LNCaP clone FGC (cell line): ENCODE measurements at places on chromosomes 7 and 10.

- DNase-seq: no peak
Observed at GRCh38 chr10:97406064-97406463, 4.9 kb upstream of the RRP12 start.

- DNase-seq: no peak
Observed at GRCh38 chr7:98868450-98868849, 1.4 kb downstream of the TMEM130 start.

- no peak for DNase-seq
Observed at GRCh38 chr10:97144297-97144696, 41.5 kb downstream of the SLIT1 start.

GRCh38 chr7:151829707-151830106 is 47.2 kb downstream of the PRKAG2 start:
- no peak for DNase-seq

DNA sequence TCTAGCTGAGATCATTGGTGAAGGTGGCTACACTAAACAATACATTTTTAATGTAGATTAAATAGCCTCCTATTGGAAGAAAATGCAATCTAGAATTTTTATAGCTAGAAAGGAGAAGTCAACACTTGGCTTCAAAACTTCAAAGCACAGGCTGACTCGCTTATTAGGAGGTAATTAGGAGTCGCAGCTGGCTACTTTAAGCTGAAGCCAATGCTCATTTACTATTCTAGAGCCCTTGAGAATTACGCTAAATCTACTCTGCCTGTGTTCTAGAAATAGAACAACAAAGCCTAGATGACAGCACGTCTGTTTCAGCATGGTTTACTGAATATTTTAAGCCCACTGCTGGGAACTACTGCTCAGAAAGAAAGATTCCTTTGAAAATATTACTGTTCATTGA is 101.6 kb upstream of the EEPD1 start:
- DNase-seq: no peak

GRCh38 chr10:77422491-77423338 is 214.9 kb downstream of the KCNMA1 start:
- no peak for DNase-seq

DNA sequence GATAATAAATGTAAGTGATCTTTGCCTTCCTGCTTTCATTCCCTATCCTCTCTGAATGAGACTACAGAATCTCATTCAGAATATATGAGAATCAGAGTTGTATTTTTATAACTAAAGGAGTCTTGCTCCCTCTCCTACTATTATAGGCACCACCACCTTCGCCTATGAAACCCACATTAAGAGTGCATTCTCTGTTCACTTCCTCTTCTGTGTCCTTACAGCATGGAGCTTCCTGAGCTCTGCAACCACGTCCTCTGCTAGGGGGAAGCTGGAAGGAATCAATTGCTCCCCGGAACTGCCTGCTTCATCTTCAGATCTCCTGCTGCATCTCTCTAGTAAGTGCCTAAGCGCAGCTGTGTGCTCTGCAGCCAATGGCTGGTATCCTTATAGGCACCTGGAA is 820.7 kb downstream of the GRID1 start:
- no peak for DNase-seq

- DNase-seq: no peak
Observed at GRCh38 chr10:11813855-11814567, 9.1 kb upstream of the PROSER2 start.

DNA sequence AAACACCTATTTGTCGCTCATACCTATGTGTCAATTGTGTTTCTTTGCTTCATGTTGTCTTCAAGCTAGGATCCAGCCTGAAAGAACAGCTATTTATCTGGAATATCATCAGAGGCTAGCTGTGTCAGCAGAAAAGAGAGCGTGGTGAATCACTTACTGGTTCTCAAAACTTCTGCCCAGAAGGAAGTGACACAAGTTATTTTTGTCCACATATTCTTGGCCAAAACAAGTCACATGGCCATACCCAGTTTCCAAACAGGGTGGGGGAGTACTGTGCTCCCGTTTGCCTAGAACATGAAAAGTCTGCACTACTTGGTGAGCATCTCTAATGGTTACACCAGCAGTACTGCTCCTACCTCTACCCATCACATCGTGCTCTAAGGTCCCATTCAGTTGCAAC is 160.9 kb upstream of the CSTF2T start:
- DNase-seq: no peak

DNA sequence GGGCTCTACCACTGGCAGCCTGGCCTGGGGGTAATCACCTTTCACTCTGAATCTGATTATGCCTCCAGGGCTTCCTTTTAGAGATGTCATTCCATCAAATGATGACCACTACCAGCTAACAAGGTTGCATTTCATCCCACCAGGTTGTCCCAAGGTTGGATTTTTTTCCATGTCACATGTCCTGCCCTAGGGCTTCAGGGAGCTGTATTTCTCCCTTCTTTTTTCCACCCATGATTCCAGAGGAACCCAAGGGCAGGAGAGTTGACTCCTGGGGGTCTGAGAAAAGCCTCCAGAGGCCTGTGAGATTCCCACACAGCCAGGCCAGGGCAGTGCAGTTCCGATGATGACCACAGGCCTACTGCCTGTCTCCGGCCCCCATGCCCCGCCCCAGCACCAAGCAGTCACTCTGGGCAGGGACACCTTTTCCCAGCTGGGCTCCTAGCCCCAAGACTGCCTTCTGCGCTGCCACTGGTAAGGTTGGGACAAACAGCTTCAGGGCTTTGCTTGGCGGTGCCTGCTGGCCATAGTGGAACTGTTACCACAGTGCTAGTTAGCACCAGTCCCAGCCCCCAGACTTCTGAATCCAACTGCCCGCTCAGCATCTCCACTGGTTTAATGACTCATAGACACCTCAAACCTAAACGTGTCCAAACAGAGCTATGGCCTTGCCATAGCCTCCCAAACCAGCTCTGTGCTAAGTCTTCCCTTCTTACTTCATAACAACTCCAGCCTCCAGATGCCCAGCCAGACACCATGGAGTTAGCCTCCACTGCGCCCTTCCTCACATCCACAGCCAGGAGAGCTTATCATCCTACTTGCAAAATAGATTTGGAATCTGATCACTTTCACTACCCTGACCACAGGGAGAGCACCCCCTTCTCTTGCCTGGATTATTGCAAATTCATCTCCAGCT is 133.7 kb downstream of the ARHGAP22 start:
- no peak for DNase-seq

DNA sequence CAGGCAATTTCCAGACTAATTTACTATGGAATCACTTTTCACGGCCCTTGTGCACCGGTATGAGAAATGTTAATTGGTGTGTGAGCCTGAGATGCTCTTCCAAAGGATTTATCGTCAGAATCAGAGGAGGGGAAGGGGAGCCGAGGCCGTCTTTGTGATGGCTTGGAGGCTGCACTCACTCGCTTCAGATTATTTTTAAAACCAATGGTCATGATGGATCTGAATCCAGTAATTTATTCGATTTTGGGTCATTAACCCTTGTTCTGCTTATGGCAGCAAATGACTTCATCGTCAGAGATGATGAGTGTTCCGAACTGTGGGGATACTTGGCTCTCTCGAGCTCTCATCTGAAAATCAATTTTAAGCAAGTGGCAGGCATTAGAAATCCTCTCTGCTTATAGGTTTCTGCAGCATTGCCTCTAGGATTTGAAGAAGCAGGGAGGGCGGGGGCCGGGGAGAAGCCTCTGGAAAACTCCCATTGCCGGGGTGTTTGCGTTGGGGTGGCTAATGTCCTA is 576.3 kb downstream of the LRMDA start:
- no peak for DNase-seq

DNA sequence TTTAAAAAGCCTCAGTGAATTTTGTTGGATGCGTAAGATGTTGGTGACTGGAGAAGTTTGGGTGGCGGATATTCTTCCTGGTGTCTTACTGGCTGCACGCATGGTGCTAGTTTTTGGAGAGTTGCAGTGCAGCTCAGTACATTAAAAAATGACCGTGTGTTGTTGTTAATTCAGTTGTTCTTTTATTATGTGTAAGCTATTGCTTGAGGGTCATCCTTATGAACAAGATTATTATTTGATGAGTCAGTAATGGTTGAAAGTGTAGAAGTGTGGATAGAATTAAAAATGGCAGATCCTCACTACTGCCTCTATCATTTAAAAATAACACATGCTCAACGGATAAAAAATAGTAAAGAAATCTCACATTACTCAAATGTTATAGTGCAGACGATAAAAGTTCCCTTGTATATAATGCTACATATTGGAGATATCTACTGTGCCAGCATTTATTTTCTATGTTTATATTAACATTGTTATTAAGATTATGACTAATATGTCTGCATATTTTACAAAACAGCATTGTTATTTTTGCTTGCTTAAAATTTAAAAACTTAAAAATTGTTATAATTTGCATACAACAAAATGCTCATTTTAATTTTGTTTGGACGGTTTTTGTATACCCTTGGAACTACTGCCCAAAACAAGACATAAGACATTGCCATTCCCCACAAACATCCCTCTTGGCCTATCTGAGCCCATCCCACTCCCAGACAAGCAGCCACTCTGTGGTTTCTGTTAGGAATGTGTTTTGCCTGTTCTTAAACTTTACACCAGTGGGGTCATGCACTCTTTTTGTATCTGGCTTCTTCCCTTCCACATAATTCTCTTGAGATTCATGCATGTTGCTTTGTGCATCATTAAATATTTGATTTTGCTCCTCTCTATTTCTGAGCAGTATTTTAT is 142.0 kb downstream of the DOCK1 start:
- no peak for DNase-seq

GRCh38 chr10:70060389-70060788 is 7.7 kb downstream of the MACROH2A2 start:
- no peak for DNase-seq
